ENCODE measurements at places on chromosomes 7 and 10. TPM values are rescaled to one million over a fixed set of nuclear protein-coding genes. Genes with fewer than 3 reads are reported as not detected.

DNA sequence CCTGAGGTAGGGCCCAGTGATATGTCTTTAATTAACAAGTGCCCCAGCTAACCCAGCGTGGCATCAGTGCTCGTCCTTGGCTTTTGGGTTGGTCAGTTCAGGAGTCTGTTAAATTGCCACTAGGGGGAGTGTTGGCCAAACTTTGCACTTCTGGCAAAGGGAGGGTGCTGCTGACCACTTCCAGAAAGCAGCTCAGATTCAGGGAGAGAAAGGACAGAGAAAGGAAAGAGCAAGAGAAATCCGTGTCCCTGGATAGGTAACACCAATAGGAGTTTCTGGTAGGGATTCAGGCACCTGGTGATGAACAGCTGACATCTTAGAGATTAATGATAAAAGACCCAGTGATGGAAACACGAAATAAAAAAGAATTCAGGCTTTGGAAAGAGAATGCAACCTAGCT is 243.1 kb upstream of the AOAH start:
- H3K4me3 ChIP-seq = no peak overlapping the region
- peaks cover 12% of the 10 kb centered on the region for H3K4me1 ChIP-seq
- no peaks in the 10 kb centered on the region for H3K27me3 ChIP-seq
- peak; percentile 76 for DNase-seq
- no peak overlapping the region for H3K27ac ChIP-seq
- no peaks in the 10 kb centered on the region for H3K36me3 ChIP-seq

Gene CFAP58
- 3.5 TPM for total RNA-seq

DNA sequence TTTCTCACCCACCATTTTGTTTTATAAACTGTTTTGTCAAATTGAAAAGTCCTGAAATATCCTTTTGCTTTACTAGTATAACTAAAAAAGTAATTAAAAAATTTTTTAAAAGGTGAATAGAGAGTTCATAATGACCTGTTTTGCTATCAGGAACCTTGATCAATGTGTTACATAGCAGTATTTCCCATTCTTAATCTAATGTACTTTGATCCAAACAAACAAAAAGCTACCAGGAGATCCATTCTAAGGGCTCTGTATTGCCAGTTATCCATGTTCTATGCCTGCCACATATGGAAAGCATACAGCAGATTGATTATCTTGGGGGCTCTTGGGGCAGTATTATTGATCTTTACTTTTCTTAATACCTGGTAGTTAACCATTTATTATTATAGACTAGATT is 32.1 kb downstream of the ZMYND11 start:
- H3K27ac ChIP-seq = no peak overlapping the region
- no peaks in the 10 kb centered on the region for H3K27me3 ChIP-seq
- no peak for DNase-seq
- no peaks in the 10 kb centered on the region for H3K4me1 ChIP-seq
- no peak overlapping the region for H3K4me3 ChIP-seq

GRCh38 chr7:3616306-3616705 is 315.3 kb downstream of the SDK1 start:
- no peaks in the 10 kb centered on the region for H3K36me3 ChIP-seq
- no peaks in the 10 kb centered on the region for H3K27me3 ChIP-seq
- no peaks in the 10 kb centered on the region for H3K4me1 ChIP-seq
- no peak overlapping the region for H3K27ac ChIP-seq
- H3K4me3 ChIP-seq = no peak overlapping the region

- DNase-seq = no peak
- H3K4me3 ChIP-seq = no peak overlapping the region
- no peaks in the 10 kb centered on the region for H3K27me3 ChIP-seq
- peak overlapping the region; percentile 76 for H3K27ac ChIP-seq
These were observed 243.9 kb downstream of the TNS3 start for GRCh38 chr7:47338026-47338425.

DNA sequence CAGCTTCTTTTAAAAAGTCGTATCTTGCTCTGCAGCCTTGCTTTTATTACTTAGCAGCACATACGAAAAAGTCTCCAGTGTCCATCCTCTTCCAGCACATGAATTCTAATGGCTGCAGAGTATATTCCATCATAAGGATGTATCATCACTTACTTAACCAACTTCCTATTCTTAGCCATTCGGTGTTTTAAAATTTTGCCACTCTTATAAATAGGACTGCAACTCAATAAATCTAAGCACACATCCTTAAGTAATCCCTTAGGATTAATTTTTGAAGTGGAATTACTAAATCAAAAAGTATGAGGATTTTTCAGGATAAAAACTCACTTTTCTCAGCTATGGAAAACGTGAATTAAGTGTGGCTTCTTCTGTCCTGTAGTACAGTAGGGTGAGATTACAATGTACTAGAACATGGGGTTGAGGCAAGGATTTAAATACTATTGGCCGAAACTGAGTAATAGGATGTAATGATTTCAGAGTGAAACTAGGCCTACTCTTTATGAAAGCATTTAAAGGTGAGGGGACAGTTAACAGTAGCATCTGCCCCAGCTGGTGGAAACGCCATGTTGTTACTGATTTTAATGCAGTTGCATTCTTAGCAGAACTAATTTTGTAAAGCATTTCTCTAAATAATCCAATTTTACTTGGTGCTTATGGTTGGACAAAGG is 1035.5 kb downstream of the LRMDA start:
- no peak overlapping the region for H3K4me3 ChIP-seq
- DNase-seq = no peak
- no peaks in the 10 kb centered on the region for H3K36me3 ChIP-seq
- H3K27me3 ChIP-seq = no peaks in the 10 kb centered on the region

DNA sequence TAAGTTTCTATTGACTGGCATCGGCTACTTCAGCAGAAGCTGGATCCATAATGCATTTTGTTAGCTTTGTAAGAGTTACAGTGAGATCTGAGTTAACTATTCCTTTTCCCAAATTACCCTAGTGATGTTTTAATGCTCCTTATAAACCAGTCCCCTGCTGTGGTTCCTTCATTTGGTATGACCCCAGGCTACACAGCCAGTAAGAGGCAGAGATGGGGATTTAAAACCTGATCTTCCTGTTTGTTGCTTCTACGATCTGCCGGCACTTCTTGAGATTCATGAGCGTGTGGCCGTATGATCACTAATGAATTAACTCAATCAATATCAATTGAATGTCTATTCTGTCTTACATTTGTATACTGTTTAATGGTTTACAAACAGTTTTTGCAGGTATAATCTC is 86.1 kb downstream of the CACNB2 start:
- no peaks in the 10 kb centered on the region for H3K36me3 ChIP-seq
- H3K4me3 ChIP-seq = no peak overlapping the region
- no peak overlapping the region for H3K27ac ChIP-seq
- no peak for DNase-seq

DNA sequence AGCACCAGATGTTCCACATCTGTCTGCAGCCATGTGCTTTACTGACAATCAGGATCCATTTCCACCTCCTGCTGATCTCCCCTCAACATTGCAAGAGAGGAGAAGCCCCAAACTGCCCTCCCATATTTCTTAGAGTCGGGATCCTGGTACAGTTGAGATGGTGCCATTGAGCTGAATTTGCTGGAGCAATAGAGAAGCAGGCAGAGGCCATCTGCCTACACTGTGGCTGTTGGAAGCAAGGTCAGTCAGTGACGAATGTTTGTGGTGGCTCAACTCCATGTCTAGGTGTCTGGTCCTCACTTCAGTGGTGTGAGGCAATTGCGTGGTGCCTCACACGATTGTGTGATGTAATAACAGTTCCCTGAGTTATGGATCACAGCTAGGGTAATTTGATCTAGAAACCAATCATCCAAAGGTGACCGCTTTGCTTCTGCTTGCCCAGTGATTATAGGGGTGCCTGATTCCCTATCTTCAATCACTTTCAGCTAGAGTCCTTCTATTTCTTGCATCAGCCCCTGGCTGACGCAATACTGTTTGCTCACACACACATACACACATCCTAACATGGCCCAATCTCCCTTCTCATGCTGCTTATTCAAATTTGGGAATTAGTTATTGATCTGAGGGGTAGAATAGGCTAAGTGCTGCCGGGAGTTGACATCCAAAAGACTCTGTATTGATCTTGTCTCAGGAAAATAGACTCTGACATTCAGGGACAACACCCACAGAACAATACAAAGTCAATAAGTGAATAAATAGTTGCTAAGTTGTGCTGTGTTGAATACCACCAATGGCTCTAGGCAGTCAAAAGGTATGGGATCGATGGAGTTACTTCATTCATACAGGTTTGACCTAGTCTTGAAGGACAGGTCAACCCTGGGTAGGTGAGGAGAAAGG is 46.1 kb upstream of the SLC35B4 start:
- H3K36me3 ChIP-seq = no peaks in the 10 kb centered on the region
- no peak for DNase-seq
- H3K4me1 ChIP-seq = no peaks in the 10 kb centered on the region
- H3K27ac ChIP-seq = no peak overlapping the region

DNA sequence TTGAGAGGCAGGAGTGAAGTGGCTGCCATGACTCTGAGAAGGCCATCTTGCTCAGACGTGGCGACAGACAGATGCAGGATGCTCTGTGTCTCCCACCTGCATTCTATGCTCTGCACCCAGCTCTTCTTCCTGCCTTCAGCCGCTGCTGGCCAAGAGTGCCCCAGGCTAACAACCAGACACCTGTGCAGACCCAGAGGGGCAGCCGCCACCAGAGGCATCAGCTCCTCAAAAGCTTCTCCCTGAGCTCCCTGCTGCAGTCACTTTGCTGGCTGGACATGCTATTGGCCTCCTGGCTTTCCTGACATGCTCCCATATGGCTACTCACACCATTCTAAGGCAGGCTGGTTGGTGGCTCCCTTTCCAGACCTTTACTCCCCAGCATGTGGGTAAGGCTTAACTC is 70.6 kb upstream of the GRB10 start:
- H3K36me3 ChIP-seq = no peaks in the 10 kb centered on the region
- peak; percentile 53 for DNase-seq
- H3K27me3 ChIP-seq = no peaks in the 10 kb centered on the region
- no peak overlapping the region for H3K27ac ChIP-seq
- no peak overlapping the region for H3K4me3 ChIP-seq
- no peaks in the 10 kb centered on the region for H3K4me1 ChIP-seq

GRCh38 chr10:129272176-129272575 is 194.9 kb upstream of the MGMT start:
- no peaks in the 10 kb centered on the region for H3K36me3 ChIP-seq
- H3K27me3 ChIP-seq = no peaks in the 10 kb centered on the region
- no peaks in the 10 kb centered on the region for H3K4me1 ChIP-seq
- no peak for DNase-seq

DNA sequence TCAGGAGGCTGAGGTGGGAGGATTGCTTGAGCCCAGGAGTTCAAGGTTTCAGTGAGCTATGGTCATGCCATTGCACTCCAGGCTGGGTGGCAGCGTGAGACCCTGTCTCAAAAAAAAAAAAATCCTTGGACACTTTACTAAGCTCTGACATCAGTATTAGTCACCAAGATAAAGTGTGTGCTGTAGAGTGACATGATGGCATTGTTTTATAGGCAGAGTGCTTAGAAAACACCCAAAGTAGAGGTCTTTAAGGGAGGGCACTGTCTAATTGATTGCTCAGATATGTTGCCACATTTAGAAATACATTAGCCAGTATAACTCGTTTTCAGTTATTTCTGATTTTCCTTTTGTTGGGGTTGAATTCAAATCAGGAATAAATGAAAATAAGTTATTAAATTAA is 235.9 kb downstream of the REEP3 start:
- no peaks in the 10 kb centered on the region for H3K36me3 ChIP-seq
- no peaks in the 10 kb centered on the region for H3K27me3 ChIP-seq
- no peak for DNase-seq

Gene MBLAC1
- total RNA-seq = 6.1 TPM

- H3K4me3 ChIP-seq = no peak overlapping the region
- H3K27ac ChIP-seq = no peak overlapping the region
- H3K36me3 ChIP-seq = no peaks in the 10 kb centered on the region
- no peaks in the 10 kb centered on the region for H3K4me1 ChIP-seq
- no peaks in the 10 kb centered on the region for H3K27me3 ChIP-seq
These were observed 115.6 kb upstream of the SHH start for GRCh38 chr7:155927905-155928304.

Gene PGAM2
- total RNA-seq = 2,809 TPM

GRCh38 chr7:10122551-10123100 is 851.0 kb upstream of the PHF14 start:
- no peaks in the 10 kb centered on the region for H3K27me3 ChIP-seq
- H3K4me3 ChIP-seq = no peak overlapping the region
- H3K36me3 ChIP-seq = no peaks in the 10 kb centered on the region
- no peak overlapping the region for H3K27ac ChIP-seq
- DNase-seq = no peak
- peaks cover 16% of the 10 kb centered on the region for H3K4me1 ChIP-seq

- no peak overlapping the region for H3K27ac ChIP-seq
- H3K4me3 ChIP-seq = no peak overlapping the region
- no peak for DNase-seq
- no peaks in the 10 kb centered on the region for H3K4me1 ChIP-seq
- H3K27me3 ChIP-seq = peaks cover 54% of the 10 kb centered on the region
These were observed 17.6 kb upstream of the PAX2 start for GRCh38 chr10:100727808-100728207.

DNA sequence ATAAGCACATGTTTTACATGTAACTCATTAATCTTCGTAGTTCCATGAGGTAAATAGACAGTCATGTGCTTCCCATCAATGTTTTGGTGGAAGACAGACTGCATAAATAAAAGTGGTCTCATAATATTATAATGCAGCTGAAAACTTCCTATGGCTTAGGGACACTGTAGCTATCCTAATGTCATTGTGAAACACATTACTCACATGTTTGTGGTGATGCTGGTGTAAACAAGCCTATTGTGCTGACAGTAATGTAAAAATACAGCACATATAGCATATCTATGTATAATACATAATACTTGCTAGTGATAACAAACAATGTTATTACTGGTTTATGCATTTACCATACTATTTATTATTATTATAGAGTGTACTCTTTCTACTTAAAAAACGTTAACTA is 37.2 kb upstream of the PLXDC2 start:
- DNase-seq = no peak
- H3K4me1 ChIP-seq = no peaks in the 10 kb centered on the region
- H3K27ac ChIP-seq = no peak overlapping the region
- no peak overlapping the region for H3K4me3 ChIP-seq
- H3K36me3 ChIP-seq = no peaks in the 10 kb centered on the region

GRCh38 chr7:99143521-99143852 is 421 bp downstream of the SMURF1 start:
- H3K27ac ChIP-seq = peak overlapping the region; percentile 98
- H3K4me1 ChIP-seq = no peaks in the 10 kb centered on the region
- no peaks in the 10 kb centered on the region for H3K27me3 ChIP-seq
- H3K36me3 ChIP-seq = no peaks in the 10 kb centered on the region
- H3K4me3 ChIP-seq = peak overlapping the region; percentile 100

DNA sequence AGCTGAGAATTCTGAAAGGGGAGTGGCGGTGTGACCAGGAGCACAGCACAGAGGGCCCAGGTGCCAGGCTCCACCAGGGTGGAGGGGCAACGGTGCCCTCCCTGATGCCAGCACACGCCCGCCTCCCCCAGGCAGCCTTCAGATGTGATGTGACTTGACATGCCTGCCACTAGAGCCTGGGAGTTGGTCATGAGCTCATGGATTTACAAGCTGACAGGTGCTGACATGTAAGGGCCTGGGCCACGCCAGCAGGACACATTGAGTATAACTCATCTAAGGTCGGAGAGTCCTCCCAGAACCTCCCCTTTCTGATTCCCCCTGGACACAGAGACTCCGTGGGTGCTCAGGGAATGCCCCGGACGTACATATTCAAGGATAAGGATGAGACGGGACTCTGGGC is 74.2 kb downstream of the LSM5 start:
- no peak for DNase-seq
- H3K36me3 ChIP-seq = no peaks in the 10 kb centered on the region
- no peak overlapping the region for H3K4me3 ChIP-seq
- no peaks in the 10 kb centered on the region for H3K4me1 ChIP-seq

GRCh38 chr10:17652585-17652984 is 8.6 kb downstream of the STAM start:
- peak overlapping the region; percentile 17 for H3K27ac ChIP-seq
- no peak overlapping the region for H3K4me3 ChIP-seq
- no peaks in the 10 kb centered on the region for H3K4me1 ChIP-seq
- DNase-seq = no peak
- no peaks in the 10 kb centered on the region for H3K36me3 ChIP-seq
- H3K27me3 ChIP-seq = no peaks in the 10 kb centered on the region

Measured in right atrium auricular region (tissue), 2 donors.